ENCODE measurements at places on chromosomes 1 and 21.

- DNase-seq = no peak
Measured at GRCh38 chr1:92910081-92910480, 51.2 kb downstream of the DIPK1A start.

- peak; percentile 87 for DNase-seq
Measured at GRCh38 chr1:50969611-50970508, at the start of gene CDKN2C. TSS of gene CDKN2C (plus strand) at chr1:50970245. CDS start at chr1:50970369, 124 bp downstream.

- no peak for DNase-seq
Measured at GRCh38 chr1:87986130-87986866, 657.6 kb downstream of the LMO4 start.

GRCh38 chr1:20100632-20101355 lies 18.5 kb downstream of the PLA2G2D start:
- peak; percentile 45 for DNase-seq

DNA sequence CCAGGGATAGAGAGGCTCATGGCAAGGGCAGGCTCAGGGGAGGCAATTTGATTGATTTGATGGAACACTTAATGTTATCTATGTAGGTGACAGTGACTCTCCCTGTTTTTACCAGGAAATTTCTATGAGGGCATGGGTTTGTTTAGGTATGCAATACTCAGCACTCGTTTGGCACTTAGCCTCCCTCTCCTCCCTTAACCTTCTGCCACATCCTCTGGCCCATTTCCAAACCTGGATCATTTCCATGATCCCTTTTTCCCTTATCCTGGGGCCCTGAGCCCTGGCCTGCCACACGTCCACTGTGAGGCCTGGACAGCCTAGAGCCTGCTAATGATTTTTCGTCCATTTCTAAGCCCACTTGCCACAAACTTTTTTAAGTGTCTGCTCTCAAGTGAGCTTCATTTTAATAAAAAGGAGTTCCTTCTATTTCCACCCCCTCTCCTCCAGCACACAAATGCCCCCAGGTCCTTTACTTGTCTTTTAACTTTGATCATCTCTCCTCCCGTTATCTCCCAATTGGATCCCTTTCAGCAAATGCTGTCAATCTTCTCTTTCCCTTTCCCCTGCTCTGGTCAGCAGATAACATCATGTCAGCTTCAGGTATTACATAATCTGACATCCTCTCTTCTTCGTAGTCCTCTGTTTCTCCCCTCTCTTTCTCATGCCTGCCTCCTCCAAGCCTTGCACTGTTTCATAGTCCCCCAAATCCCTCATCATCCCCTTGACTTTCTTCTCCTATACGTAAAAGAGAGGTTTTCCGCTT lies 37.8 kb upstream of the GADD45A start:
- DNase-seq = no peak

- DNase-seq = no peak
Measured at GRCh38 chr21:45470087-45470515, 65.1 kb downstream of the COL18A1 start.

Data from stromal cell of bone marrow (primary cell).